ENCODE measurements at places on chromosomes 3 and 15.

- no peak for DNase-seq
Measured at GRCh38 chr3:11629716-11630115, 14.0 kb downstream of the VGLL4 start.

DNA sequence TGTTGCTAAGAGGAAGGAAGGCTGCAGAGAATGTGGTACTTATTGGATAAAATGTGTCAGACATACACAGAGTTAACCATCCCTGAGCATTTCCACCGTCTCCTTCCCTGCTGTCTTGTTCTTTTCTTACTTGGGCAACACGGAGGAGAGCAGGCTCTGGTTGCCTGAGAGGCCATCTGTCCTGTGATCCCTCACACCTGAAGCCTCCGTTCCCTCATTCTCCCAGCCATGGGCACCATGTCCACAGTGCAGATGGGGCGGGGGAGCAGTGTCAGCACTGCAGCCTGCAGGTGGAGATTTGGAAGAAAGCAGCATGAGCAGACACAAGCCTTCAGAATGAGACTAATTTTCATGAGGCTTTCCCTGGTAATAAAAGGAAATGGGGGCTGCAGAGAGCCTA is 133.7 kb downstream of the CHCHD6 start:
- no peak for DNase-seq

GRCh38 chr3:123021996-123022510 is 5.5 kb downstream of the SEMA5B start:
- DNase-seq = no peak

- no peak for DNase-seq
Measured at GRCh38 chr3:196492080-196492479, 11.5 kb downstream of the RNF168 start.

- no peak for DNase-seq
Measured at GRCh38 chr15:92810418-92811138, 89.5 kb upstream of the CHD2 start.

- DNase-seq = peak; percentile 37
Measured at GRCh38 chr15:75368689-75369239, 357 bp upstream of the MAN2C1 start.

DNA sequence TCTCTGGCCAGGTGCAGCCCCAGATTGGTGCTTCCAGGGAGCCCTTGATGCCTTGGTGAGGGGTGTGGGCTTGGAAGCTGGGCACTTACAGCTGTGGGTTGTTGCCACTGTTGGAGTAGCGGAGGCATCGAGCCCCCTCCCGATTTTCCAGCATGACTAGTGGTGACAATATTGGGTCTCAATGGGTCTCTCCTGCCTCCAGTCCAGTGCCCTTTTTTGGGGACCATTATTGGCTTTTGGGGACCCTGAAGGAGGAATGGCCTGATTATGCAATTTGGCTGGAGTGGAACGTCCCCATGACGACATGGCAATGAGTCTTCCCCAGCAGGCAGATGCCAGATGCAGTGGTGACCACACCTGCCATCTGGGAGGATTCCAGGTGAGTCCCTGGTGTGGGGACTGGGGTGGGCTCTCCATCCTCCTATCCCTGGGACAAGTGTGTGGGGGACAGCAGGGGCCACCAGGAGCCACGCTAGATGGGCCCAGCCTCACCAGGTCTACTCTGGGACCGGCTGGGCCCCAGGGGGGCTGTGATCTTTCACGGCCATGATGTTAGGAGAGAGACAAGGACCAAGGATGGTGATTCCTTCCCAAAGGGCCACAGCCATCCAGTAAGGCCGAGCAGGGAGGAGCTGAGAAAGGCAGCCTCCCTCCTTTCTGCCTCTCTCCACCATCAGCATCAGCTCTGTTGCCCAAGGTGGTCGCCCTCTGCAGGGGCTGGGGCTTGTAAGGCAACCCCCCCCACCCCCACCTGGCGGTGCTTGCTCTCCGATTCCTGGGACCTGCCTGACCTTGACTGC is 196.8 kb downstream of the GOLGA6L6 start:
- peak; percentile 27 for DNase-seq
